ENCODE measurements at places on chromosomes 6 and 20. TPM values are rescaled to one million over a fixed set of nuclear protein-coding genes. Genes with fewer than 3 reads are reported as not detected.

Gene BPIFB4
- not detected for total RNA-seq

Gene EPPIN
- not detected for total RNA-seq

Gene LTB
- total RNA-seq, result 3.2 TPM

Gene FERMT1
- 0.65 TPM for total RNA-seq

Gene GLP1R
- not detected for total RNA-seq

Gene HUS1B
- total RNA-seq, result 0.65 TPM

All from epithelial cell of umbilical artery (primary cell).